HT1080 (cell line): ENCODE measurements at places on chromosomes 11 and 22. TPM values are rescaled to one million over a fixed set of nuclear protein-coding genes. Genes with fewer than 3 reads are reported as not detected.

- peak; percentile 56 for DNase-seq
Observed at GRCh38 chr11:45593992-45594391, 71.4 kb downstream of the CHST1 start.

- DNase-seq = no peak
Observed at GRCh38 chr11:122440811-122441665, 214.5 kb upstream of the UBASH3B start.

- DNase-seq = no peak
Observed at GRCh38 chr11:100066399-100066798, 620.7 kb upstream of the ARHGAP42 start.

- no peak for DNase-seq
Observed at GRCh38 chr11:78831571-78831970, 256.9 kb upstream of the NARS2 start.

The OR8H1 gene
- total RNA-seq = not detected in 2 replicates

GRCh38 chr11:72587696-72588095 is 86.5 kb downstream of the PDE2A start:
- no peak for DNase-seq

DNA sequence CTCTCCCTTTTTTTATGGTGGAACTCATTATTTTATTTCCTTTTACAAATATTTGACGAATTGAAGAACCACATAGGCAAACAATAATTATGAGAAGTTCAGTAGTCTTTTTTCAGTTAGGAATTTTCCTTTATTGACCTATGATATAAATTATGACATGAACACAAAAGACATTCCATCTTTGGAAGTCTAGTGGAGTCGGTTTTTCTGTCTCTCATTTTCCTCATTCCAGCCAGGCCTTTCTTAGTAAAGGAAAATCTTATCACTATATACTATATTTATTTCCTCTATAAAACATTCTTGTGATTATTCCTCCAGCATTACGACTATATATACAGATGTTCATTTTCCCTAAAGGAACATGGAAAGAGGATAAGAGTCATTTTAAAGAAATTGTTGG is 1046.1 kb downstream of the DLG2 start:
- DNase-seq = no peak

DNA sequence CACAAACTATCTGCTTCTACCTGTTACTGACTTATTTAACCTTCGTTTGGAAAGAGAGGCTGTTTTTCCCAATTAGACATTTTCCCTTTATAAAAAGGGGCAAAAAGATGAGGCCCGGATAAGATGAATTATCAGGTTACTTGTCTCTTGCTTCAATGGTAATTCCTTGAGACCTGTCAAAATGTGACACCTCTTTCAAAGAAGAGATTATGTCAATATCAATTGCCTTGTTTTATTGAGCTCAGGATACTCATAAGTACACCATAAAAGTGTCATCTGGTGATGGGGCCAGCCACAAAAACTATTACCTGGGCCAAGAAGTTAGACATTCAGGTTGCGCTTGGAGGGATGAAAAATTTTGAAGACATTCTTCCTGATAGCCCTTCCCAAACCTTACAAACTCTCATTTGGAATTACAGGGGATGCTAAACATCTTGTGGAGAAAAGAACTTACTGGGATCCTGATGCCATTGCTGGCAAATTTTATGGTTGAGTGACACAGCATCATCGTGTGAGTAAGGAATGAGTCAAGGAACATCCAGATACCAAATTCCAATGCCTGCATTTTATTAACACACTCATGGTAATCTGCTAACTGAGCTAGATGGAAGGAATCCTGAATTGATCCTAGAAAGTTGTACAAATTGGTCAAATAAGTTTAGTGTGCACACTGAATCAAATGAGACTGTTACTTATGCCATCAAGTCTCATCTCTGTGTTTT is 1071.2 kb downstream of the LRRC4C start:
- DNase-seq = peak; percentile 79

- DNase-seq = no peak
Observed at GRCh38 chr22:48805516-48805915, 1022.2 kb downstream of the BRD1 start.

- DNase-seq = peak; percentile 7
Observed at GRCh38 chr11:60498853-60499252, 6.3 kb downstream of the MS4A12 start.
